ENCODE measurements at places on chromosomes 2 and 18.

GRCh38 chr18:78624646-78625279, 354.9 kb upstream of the SALL3 start:
- DNase-seq: peak; percentile 22

- no peak for DNase-seq
Measured at GRCh38 chr2:240160291-240161086, 20.0 kb upstream of the OTOS start.

DNA sequence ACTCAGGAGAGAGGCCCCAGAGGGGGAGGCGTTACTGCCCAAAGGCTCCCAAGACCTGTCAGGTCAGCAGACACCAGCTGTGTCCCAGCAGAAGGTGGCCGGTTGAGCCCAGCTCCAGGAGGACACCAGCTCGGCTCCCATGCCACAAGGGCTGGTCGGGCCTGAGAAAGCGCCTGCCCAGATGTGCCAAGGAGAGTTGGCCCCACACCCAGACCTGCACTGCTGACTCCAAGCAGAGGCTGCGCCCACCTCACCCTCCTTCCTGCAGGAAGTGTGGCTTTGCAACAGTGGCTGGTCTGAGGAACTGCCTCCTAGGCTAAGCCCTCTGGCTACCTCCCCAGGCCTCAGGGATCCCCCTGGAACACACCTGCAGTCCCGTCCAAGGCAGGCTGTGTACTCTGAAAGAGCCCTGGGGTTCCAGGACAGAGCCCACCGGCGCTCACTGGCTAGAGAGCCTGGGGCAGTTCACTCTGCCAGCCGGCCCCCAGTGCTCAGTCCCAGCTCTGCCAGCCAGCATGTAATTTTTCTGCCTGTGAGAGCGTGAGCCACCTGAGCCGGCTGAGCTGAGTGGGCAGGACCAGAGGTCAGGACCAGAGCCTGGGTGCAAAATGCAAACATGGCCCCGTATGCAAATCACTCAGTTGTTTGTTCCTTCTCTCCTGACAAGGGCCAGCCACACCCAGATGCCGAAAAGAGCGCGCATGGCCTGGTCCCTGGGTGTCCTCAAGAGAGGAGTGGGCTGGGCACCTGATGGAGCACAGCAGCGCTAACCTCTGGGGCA, 36.9 kb upstream of the PTMA start:
- DNase-seq: no peak

DNA sequence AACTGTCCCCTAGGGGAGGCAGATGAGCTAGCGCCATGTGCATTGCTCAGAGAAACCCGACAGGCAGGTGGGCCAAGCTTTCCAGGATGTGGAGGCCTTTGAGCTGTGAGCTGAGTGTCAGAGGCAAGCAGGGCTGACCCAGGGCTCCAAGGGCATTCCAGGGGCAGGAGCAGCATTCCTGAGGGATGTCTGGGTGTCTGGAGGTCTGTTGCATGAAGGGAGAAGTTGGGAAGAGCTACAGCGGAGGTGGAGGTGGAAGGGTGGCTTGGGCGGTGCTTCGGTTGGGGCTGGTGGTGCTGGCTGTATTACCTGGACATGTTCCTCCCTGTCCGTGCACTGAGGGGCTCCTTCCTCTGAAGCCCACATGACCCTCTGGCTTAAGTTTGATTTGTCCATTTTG, 102.8 kb downstream of the RNF144A start:
- DNase-seq: no peak

DNA sequence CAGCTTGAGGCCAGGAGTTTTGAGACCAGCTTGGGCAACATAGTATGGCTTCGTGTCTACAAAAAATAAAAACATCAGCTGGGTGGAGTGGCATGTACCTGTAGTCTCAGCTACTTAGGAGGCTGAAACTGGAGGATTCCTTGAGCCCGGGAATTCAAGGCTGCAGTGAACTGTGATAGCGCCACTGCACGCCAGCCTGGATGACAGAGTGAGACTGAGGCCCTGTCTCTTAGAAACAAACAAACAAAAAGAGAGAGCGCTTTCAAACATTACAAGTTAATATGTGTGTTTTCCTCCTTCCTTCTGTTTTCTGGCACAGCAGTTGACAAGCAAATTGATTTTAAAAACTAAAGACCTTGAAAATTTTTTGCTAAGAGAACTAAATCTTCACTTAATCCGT, 9.9 kb downstream of the EPC2 start:
- no peak for DNase-seq

- no peak for DNase-seq
Measured at GRCh38 chr2:238684362-238685326, 163.2 kb upstream of the TWIST2 start.

DNA sequence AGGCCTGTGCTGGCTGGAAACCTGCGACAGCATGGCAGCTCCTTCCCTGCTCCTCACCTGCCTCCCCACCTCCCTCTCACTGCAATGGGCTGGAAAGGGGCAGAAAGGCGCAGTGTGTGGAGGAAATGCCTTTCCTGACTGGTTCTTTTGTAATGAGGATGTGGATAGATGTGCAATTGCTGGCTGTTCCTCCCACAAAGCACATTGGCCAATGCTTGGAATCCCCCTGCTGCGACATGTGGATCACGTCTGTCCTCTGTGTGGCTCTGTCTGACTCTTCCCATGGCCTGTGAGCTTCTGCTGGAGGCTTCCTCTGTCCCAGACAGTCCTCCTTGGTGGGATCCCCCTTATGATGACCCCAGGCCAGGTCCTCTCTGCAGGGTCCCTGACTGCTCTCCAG, 172.5 kb downstream of the NCK2 start:
- DNase-seq: no peak

- no peak for DNase-seq
Measured at GRCh38 chr2:102239344-102239743, 52.5 kb downstream of the IL1RL2 start.

DNA sequence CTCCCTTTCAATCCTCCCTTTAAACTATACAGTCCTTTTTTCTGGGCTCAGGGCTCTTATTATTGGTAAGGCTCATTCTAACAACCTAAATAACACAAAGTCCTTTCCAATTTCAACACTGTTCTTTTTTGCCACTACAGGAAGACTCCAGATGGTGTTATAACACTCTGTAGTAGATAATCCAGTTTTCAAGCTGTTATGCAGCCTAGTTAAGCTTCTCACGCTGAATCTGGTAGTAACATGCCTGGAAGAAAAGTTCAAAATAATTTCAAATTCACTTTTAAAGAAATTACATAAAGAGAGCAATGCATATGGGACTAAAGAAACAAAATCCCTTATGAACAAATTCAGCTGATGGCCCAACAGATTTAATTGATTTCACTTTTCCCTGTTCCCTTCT, 3.2 kb upstream of the MPP4 start:
- DNase-seq: no peak

- no peak for DNase-seq
Measured at GRCh38 chr2:185802926-185803325, 64.3 kb downstream of the FSIP2 start.

DNA sequence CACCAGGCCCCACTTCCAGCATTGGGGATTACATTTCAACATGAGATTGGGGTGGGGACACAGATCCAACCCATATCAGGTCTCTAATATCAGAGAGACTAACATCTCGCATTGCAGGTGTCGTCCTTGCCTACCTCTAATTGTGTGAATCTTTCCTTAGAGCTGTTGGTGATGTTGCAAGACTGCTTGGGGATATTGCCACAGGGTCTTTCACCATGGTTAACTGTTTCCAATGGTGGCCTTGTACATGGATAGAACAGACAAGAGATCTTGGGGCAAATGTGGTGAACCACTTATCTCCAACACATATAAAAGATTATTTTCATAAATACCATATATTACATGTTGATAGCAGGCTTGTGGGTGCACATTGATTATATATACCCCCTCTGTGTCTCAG, 270.3 kb upstream of the LINC00305 start:
- DNase-seq: no peak

DNA sequence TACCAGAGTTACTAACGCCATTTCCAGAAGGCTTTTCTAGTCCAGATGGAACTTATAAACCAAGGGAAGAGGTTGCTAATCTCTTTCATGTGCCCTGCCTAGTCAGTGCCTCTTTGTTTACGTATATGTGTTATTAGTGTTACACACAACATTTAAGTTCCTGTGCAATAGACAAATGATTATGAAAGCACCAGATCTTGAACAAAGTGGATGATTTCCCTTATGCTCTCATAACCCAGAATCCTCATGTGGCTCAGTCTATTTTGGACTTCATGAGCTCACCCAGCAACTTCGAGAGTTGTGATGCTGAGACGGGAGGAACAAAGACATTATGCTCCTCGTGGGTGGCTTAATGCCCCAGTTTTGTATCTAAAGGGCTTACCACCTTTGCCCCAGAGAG, 214.4 kb upstream of the SP5 start:
- no peak for DNase-seq

GRCh38 chr18:63031375-63031774, 288.2 kb downstream of the BCL2 start:
- DNase-seq: no peak

GRCh38 chr18:62621546-62621945, 93.8 kb upstream of the PHLPP1 start:
- DNase-seq: no peak

DNA sequence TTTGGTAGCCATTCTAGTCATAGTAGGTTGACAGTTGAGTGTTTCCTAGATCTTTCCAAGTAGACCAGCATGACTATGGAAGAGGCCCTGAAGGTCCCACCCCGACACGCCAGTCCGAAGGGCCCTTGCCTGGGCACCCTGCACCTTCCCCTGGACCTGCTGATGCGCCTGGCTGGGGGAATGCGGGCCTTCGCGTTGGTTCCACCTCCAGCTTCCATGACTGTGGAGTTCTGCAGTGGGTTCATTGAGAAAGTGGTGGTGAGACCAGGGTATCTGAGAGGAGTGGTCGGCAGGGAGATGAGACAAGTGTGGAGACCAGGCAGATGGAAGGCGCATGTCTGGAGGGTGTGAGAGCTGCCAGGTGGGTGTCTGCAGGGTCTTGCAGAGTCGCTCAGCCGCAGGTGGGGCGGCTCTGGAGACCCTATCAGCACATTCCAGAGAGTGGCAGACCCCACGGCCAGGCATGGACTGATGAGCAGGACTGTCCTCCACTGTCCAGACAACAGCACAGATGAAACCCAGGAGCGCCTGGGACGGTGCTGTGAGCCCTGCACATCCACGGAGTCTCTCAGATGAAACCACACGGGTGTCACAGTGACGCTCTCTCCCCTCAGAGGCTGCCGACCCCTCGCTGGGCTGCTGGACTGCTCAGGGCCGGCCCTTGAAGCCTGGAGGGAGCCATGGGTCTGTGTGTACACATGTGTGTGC, 182.5 kb upstream of the HDAC4 start:
- DNase-seq: no peak

DNA sequence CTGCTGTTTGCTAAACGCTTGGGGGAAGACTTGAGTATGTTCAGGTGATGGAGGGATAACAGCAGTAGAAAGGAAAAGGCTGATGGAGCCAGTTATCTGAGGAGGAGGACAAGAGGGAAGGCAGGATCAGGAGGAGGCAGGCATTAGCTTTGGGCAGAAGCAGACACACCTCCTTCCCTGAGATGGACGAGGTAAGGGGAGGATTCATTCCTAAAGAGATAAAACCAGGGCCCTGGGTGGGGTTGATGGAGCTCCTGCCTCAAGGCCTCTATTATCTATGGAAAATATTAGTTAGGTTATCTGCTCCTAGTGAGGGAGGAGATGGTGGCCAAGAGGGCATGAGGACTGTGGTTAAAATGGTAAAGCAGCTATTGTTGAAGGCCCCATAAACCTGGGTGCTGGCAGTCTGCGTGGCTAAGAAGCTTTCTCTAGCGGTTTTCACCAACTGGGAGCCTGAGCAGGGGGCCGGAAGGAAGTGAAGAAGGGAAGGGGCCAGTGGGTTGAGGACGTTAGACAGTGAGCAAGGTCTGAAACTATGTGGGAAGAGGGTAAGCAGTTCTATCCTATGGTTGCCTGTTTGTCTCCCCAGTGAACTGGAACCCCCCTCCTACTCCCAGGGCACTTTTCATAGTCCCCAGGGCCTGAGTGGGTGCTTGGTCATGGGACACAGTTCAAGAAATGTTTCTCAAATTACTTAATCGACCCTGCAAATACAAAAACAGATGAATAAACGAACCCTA, 56.6 kb upstream of the HK2 start:
- DNase-seq: no peak

DNA sequence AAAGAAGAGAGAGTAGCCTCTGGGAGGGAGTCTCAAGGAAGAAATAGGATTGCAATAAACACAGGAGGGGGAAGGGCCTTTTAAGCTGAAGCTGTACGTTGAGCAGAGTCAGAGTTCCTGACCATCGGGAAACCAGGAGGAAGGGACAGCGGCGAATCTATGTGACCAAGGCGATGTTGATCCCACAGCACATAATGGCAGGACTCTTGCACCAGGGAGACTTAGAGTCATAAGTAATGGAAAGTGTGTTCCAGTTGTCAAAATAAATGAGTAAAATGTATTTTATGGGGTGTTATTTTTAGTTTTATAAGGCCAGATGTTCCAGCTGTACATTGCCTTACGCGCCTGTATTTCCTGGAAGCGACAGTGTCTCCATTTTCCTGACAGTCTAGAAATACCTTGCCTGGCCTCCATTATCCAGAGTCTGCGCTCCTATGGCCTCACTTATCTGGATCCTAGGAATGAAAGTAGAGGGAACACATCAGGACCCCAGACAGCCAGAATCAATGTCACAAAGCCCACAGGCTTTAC, 152.8 kb upstream of the COPS8 start:
- no peak for DNase-seq

All from mesenteric fat pad (tissue), 1 donor.